ENCODE measurements at places on chromosomes 11 and 22.

DNA sequence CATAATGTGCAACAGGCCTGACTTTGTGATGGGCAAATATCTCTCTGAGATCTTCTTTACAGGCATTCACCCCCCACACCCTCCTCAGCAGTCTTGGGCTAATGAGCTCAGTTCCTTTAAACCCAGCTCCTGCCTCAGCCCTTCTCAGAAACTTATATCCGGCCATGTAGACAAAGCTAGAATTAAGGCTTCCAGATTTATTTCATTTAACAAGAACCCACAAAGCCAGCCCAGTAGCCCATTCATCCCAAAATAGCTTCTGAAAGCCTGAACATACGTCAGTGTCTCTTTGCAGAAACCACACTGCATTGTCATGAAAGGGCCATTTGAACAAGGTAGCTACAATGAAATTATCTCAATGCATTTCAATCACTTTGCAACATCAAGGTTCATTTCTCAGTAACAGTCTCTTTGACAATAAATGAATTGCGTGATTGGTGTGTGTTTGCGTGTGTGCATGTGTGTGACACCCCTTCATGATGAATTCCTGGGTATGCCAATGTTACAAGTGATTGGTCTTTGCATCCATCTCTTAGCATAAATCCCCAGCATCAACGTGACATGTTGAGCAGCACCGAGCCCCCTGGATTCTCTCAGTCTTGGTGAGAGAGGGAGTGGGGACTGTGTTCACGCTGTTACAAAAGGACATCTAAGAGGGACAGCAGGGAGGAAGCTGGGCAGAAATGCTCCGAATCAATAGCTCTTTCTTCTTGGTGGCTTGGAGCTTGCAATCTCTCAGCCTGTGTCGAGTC is 299.6 kb downstream of the KIRREL3 start:
- DNase-seq, result no peak

GRCh38 chr22:30183861-30184278 is 62.7 kb downstream of the LIF start:
- DNase-seq, result peak; percentile 78

GRCh38 chr22:39253435-39254070 is 8.8 kb upstream of the PDGFB start:
- DNase-seq, result no peak

DNA sequence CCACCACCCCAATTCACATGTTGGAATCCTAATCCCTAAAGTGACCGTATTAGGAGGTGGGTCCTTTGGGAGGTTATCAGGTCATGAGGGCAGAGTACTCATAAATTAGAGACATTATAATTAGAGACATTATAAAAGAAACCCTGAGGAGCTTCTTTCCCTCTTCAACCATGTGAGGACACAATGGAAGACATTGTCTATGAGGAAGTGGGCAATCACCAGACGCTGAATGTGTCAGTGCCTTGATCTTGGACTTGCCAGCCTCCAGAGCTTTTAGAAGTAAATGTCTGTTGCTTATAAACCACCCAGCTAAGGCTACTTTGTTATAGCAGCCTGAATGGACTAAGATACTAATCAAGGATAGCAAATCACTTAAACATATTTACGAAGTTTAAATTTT is 14.8 kb downstream of the GAB2 start:
- DNase-seq, result no peak

- DNase-seq, result no peak
These were observed 194.2 kb downstream of the AASDHPPT start for GRCh38 chr11:106271686-106272085.

DNA sequence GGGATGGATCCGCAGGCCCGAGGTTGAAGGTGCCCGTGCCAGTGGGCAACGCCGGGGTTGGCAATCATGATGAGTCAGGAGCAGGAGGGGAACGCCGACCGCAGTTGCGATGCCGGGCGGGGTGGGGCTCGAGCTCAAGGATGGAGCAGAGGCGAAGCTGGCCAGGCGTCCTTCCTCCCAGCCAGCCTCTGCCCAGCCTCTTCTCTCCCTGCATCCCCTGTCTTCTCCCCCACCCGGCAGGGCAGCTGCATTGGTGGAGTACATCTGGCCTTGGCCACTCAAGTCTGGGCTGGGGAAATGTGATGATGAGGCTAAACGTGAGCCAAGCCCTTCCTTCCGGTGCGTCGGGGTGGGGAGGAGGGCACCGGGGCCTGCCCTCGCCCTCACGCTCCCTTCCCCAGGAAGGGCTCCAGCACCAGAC is 3.9 kb downstream of the IFITM10 start:
- no peak for DNase-seq

DNA sequence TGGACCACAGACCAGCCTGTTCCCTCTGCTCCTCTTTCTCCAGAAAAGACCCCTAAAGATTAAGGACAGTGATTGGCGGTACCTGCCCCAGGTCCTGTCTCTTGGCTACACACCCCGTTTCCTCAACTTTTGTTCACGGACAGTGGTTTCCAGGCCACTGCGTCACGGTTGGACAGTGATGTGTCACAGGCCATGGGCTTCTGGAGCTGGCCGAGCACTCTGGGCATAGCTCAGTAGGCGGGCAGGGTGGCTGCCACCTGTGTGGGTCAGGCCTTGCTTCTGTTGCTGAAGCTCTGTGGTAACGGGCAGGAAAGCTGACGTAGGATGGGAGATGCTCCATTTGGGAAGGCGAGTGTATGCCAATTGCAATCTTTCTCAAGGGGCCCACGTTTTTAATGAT is 13.6 kb downstream of the TUB start:
- DNase-seq, result no peak

- DNase-seq, result no peak
These were observed 377.1 kb upstream of the ISX start for GRCh38 chr22:34688825-34689224.

DNA sequence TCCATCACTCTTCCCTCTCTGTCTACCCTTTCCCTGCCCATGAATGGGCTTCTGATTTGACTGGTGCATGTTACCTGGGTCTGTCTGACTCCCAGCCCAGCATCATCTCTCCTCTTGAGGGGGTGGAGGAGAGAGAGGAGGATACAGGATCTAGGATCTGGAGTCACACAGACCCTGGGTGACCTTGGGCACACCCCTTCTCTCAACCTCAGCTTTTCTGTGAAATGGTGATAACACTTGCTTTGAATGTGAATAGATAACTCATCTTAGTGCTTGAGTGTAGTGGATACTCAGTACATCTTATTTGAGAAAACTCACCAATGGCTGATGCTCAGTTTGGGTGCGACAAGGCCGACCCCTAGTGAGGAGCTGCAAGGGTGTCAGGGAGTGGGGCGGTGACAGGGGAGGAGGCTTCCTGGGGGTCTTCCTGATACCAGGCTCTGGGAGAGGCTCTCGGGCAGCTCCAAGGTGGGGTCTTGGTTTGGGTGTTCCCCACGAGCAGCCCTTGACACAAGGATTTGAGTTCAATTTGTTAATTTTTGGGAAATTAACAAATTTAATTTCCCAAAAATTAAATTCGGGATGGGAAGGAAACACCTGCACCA is 9.0 kb downstream of the INCENP start:
- no peak for DNase-seq

GRCh38 chr22:49377306-49377705 is 450.4 kb downstream of the BRD1 start:
- DNase-seq, result no peak

DNA sequence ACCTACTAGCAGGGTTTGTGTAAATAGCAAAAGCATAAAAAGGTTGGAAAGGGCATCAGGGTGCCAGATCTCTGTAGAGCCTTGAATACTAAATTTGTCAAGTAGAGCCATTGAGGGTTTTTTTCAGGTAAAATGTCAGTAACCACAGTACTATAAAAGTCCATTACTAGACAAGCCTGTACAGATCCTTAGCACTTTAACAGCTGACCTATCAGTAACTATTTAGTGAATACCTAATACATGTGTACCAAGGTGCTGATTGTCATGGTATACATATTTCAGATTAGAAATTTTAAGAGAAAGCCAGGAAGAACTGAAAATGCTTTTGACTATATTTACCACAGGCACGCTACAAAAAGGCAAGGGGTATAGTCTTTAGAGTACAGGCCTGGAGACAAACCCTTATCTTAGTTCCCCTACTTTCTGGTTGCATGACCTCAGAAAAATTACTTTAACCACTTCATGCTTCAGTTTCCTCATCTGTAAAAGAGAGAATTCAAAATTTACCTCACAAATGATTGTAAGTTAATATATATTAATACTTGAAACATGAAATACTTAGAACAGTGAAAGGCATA is 57.9 kb downstream of the RAB38 start:
- DNase-seq, result no peak

DNA sequence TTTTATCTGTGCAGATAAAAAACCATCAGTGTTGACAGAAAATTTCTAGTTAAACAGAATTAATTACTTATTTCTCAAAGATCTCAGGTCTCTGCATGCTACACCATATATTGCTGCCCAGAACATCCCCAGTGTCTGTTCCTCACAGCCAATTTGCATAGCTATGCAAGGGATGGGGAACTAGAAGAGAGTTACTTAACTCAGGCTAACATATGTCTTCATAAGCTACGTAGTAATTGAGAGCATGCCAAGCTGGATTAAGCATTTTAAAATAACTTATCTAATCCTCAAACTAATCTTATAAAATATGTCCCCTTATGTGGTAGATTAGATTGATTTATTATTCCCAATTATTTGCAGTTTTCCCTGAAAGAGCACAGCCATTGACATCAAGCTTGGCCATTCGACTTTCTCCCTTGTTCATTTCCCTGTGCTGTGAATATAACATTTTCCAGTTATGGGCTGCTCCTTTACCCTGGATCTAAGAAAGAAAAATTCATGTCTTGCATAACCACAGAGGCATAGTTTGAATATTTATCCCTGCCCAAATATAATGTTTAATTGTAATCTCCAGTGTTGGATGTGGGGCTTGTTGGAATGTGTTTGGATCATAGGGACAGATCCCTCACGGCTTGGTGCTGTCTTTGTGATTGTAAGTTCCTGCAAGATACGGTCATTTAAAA is 69.1 kb downstream of the C11orf87 start:
- DNase-seq, result no peak

GRCh38 chr22:44891293-44891747 is 118.5 kb downstream of the PHF21B start:
- no peak for DNase-seq

DNA sequence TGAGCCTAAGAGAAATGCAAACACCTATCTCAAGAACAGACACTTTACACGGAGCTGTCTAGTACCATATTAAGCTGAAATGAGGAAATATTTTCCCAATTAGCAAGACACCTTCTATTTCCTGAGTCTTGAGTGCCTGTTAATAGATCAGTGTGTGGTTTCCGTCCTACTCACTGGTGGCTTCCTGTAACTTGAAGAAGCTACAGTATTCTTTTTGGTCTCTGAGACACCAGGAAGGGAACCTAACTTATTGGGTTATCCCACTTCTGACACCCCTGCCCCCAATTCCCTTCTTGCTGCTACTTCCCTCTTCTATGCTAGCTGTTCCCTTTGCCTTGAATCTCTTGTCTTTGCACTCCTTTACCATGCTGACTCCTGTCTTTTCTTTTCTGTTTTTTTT is 92.7 kb downstream of the FDX1 start:
- peak; percentile 70 for DNase-seq

DNA sequence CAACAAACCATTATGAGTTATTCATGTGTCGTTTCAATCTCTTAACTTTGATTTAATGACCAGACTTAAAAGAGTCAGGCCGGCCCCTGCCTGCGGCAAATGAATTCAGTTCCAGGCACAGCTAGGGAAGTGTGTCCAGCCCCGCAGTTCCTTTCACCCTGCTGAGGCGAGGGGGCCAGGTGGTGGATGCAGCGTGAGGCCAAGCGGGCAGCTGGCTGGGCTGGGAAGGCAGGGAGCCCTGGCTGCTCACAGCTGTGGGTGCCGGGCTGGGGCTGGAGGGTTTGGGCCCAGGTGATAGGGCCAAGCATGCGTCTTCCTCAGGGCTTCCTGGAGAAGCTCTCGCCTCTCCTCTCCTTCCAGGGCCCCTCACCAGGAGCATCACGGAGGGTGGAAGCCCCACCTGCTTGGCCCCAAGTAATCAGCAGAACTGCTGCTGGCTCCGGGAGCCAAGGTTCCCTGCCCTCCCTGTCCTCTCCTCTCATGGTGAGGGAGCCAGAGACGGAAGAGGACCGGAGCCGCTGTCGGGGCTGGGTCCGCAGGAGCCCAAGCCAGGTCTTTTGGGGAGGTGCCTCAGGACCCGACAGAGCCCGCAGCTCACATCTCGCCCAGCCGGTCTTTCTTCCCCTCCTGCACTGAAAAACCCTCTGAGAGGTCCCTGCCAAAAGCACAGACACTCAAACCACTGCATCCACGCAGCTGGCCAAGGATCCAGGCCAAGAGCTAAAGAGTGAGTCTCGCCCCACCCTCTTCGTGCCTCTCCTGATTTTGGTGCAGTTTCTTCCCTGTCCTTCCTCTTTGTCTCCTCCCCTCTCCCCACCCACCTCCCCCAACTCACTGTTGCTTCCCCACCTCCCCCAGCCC is 97.0 kb downstream of the ST3GAL4 start:
- DNase-seq, result no peak

DNA sequence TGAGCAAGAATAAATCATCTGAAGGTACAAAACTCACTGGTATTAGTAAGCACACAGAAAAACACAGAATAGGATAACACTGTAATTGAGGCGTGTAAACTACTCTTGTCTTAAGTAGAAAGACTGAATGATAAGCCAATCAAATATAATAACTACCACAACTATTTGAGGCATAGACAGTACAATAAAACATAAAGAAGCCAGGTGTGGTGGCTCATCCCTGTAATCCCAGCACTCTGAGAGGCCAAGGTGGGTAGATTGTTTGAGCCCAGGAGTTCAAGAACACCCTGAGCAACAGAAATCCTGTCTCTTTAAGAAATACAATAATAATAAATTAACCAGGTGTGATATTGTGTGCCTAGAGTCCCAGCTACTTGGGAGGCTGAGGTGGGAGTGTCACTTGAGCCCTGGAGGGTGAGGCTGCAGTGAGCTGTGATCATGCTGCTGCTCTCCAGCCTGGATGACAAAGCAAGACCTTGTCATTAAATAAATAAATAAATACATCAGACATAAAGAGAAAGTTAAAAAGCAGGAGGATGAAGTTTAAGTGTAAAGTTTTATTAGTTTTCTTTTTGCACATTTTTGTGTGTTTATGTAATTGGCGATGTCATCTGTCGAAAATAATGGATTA is 390.6 kb downstream of the DYNC2H1 start:
- no peak for DNase-seq
